ENCODE measurements at places on chromosomes 2 and 18.

GRCh38 chr2:181970160-181970794 lies 15.4 kb upstream of the PPP1R1C start:
- no peak for DNase-seq

GRCh38 chr2:86556508-86556907 lies 6.7 kb downstream of the CHMP3 start:
- no peak for DNase-seq

GRCh38 chr2:189570570-189571031 lies 10.0 kb downstream of the SLC40A1 start:
- DNase-seq = no peak

GRCh38 chr2:22124003-22124402 lies 1000.2 kb downstream of the TDRD15 start:
- no peak for DNase-seq

- no peak for DNase-seq
These were observed 126.8 kb downstream of the SEPTIN10 start for GRCh38 chr2:109486711-109487535.
